HT-29 (cell line): ENCODE measurements at places on chromosomes 1 and 21. TPM values are rescaled to one million over a fixed set of nuclear protein-coding genes. Genes with fewer than 3 reads are reported as not detected.
A peak's percentile ranks its signal among the peaks of the same experiment; 100 is the strongest.

- DNase-seq: peak; percentile 47
These were observed 1.7 kb upstream of the TNFRSF9 start for GRCh38 chr1:7942214-7942921.

DNA sequence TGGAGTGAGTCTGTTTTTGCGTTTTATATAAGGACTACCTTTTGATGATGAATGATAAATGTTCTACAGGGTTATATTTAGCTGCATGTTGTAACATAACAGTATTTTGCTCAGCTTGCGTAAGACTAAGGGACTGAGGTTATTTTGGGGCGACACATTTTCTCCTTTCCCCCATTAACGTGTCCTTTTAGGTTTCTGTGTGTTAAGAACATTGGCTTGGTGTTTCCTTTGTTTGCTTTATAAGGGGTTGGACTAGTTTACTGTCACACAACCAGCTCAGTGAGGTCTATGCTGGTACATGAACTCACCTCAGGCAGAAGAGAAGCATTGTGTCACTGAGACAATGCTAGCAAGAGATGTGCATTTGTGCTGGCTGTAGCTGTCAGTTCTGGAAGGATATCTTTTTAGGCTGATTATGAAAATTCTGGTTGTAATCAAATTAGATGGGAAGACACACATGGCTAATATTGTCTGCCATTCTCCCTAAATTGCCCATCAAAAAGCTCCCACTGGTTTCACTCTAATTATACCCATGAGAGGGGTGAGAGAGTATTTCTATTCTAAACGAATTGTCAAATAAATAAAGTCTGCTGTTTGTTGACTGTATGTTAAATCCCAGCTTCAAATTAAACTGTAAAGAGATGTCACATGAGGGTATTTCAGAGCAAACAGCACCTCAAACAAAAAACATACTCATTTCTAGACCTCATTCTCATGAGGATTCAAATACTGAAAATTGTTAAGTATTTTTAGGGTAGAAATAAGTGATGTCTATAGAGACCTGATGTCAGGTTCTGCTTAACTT, 62.6 kb downstream of the CDC14A start:
- peak; percentile 40 for DNase-seq

GRCh38 chr21:46095083-46095719, 2.7 kb upstream of the COL6A2 start:
- DNase-seq: no peak

DNA sequence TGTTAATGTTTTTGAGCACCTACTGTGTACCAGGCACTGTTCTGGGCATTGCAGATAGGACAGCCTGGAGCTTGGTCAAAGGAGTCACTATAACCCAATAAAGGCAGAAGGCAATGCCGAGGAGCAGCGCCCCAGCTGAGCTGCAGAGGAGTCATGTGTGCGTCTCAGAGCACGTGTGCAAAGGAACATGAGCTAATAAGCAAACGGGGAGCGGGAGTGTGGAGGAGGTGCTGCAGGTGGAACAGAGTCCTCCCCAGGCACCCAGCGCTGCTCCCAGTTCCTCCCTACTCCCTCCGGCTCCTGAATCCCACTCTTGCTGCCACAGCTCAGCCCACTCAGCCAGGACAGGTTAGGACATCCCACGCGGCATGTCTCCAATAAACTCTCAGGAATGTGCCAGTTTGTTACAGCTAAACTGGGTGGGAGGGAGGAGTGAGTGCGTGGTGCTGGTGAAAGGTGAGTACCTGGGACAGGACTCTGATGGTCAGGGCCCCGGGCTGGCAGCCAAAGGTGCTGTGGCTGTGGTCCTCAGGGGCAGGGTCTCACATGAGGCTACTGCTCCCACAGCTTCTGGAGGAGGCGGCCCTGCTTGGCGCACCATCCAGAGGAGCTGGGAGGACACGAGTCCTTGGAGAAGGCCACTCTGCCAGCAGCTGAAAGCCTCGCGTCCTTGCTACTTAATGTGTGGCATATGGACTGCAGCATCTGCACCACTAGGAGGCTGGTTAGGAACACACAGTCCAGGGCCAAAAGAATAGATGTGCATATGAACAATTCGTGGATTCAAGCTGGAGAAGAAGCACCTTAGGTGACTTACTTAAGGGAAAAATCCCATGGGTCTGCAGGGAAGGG, 52.3 kb downstream of the GRIK3 start:
- DNase-seq: no peak

GRCh38 chr1:193451606-193452005, 265.2 kb upstream of the B3GALT2 start:
- DNase-seq: no peak

GRCh38 chr1:232367293-232367692, 262.6 kb downstream of the SIPA1L2 start:
- no peak for DNase-seq

GRCh38 chr1:41272601-41273000, 30.5 kb upstream of the SCMH1 start:
- no peak for DNase-seq

GRCh38 chr1:200708161-200708560, 30.5 kb upstream of the CAMSAP2 start:
- no peak for DNase-seq

DNA sequence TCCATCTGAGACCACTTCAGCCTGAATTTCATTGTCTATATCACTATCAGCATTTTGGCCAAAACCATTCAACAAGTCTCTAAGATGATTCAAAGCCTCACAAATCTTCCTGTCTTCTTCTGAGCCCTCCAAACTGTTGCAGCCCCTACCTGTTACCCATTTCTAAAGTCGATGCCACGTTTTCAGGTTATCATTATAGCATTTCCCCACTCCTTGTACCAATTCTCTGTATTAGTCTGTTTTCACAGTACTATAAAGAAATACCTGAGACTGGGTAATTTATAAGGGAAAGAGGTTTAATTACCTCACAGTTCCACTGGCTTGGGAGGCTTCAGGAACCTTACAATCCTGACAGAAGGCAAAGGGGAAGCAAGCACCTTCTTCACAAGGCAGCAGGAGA, 158.8 kb downstream of the PTPRC start:
- DNase-seq: no peak

GRCh38 chr1:232179896-232180778, 449.8 kb downstream of the SIPA1L2 start:
- no peak for DNase-seq

- DNase-seq: no peak
These were observed 114.3 kb upstream of the GPR52 start for GRCh38 chr1:174333437-174333836.

GRCh38 chr1:197197430-197197997, 51.0 kb upstream of the ASPM start:
- DNase-seq: no peak

- DNase-seq: no peak
These were observed 223.9 kb downstream of the ST6GALNAC3 start for GRCh38 chr1:76298399-76298798.

GRCh38 chr1:34380526-34381124, 203.9 kb downstream of the C1orf94 start:
- DNase-seq: no peak

DNA sequence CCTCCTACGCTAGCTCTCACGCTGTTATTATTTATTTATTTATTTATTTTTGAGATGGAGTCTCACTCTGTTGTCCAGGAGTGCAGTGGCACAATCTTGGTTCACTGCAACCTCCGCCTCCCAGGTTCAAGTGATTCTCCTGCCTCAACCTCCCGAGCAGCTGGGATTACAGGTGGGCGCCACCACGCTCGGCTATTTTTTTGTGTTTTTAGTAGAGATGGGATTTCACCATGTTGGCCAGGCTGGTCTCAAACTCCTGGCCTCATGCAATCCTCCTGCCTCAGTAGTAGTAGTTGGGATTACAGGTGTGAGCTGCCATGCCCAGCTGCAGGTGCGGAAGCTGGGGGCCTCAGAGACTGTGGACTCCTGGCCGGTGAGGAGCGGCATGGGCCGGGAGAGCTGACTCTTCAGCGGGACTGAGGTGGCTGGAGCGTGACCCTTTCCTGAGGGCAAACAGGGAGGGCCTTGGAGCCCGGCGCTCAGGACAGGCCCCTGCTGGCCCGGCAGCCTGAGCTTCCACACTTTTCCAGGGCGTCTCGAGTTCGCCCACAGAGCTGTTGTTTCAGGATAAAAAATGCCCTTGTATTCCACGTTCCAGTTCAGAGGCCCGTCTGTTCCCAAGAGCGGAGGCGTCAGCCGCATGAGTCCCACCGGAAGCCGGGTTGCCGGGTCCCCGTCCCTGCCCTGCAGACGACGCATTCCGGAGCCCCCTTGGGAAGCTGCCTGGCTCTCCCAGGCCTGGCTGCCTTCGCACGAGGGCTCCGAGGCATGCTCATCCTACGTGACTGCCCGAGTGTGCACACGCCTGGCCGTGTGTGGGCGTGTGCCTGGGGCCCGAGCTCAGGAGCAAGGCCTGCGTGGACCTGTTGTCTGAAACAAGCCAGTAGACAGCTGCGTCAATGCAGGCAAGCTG, 126.2 kb downstream of the SIK1 start:
- no peak for DNase-seq

GRCh38 chr21:37342046-37342632, 24.4 kb upstream of the DYRK1A start:
- DNase-seq: no peak

- no peak for DNase-seq
These were observed 77.1 kb downstream of the ITPKB start for GRCh38 chr1:226661965-226662364.

DNA sequence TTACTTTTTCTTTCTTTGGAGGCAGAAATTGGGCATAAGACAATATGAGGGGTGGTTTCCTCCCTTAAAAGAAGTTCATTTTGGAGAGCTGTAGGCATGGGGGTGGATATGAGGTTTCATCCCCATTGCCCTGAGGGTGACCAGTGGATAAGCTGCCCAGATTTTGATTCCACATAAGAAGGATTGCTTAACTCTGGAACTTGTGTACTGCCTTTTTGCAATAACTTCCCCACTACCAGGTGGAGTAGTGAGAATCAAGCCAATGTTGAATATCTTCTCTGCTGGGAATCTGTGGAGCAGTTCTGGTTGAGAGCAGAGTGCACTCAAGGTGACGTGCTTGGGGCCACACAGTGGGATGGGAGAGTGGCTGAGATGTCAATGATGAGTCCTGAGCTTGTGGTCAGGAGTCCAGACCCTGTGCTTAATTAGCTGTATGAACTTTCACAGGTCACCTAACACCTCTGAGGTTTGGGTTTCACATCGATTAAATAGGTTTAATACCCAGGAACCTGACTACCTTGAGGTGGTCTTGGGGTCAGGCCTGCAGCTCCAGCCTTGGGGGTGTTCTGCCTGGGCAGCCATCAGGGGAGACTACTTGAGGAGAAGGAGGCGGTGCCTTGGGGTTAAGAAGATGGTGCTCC, 152.9 kb downstream of the FCRL5 start:
- no peak for DNase-seq

DNA sequence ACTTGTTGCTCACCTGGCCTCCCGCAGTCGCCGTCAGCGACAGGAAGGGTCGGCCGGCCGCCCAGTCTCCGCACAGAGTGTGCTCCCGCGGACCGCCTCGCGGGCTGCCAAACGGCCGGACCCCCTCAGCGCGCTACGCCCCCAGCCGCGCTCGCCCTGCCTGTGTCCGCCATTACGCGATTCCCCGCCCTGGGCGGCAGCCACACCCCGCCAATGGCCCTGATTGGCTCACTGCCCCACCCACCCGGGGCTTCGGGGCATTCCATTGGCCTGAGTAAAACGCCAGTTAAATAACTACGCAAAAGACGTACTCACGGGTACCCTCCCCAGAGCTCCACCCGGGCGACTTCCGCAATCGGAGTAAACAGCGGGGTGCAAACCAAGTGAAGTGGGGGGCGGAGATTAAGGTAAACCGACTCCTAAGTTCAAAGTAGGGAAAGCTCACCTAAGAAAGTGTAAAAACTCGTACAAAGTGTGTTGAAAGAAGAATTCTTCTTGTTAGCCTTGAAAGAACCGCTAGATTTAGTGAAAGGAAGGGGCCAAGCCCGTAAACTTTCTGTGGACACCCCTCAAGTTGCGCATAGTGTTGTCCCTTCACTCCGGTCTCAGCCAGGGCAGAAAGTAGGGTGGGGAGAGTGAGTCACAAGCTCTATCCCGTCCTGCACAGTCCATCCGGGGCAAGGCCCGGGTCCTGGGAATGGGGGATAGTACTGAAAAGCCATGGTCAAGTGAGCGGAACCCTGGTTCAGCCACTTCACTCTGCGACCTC, at the start of gene WASF2:
TSS of gene WASF2 (minus strand) at position 195 of the 769 bp plus-strand sequence. CDS start 61,277 bp downstream, outside the sequence.
- DNase-seq: peak; percentile 98

DNA sequence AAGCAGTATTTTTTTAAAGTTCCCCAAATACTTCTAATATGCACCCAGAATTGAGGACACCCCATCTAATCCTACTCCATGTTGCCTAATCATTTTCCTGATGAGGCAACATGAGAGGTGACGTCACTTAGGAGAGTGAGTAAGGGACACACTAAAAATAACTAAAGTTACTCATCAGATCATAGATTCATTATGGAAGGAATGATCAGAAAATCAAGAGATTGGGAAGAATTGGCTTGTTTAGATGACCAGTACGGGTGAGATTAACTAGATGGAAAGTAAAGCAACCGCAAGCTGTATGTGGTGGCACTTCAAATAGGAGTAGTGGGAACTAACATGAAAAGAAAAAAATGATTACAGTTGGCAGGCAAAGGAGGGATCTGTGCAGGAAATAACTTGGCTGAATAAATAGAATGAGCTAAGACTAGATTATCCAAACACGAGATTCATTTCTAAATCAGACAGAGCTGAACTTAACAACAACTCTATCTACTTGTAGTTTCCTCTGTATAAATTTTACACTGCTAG, 61.4 kb upstream of the CXADR start:
- no peak for DNase-seq

GRCh38 chr21:42694751-42695696, 41.6 kb downstream of the PDE9A start:
- no peak for DNase-seq

DNA sequence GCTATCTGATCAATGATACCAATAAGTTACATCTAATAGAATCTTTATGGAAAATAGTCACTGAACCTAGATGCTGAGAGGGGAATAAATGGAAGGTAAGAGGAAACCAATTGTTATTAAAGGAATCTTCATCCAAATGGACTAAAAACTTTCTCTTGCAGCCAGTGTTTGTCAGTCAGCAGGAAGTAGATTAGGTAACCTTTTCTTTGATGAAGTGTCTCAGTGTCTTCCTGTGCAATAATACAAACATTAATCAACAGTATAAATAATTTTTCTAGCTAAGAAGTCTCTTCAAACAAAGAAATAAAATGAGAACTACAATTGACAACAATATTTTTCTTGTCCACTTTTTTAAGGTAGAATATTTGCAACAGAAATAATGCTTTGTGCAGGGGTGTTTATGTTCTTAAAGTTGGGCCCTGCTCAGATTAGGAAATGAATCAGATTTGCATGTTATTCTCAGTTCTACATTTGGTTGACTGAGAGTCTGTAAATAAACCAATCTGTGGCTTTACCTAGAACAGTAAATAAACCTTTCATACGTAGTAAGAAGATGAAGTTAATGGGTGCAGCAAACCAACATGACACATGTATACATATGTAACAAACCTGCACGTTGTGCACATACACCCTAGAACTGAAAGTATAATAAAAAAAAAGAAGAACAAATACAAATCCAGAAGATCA, 391.4 kb downstream of the MRPL39 start:
- DNase-seq: no peak

- no peak for DNase-seq
These were observed 53.2 kb downstream of the STX6 start for GRCh38 chr1:180969434-180969833.

The RIMKLA gene
- 1.3 and 1.6 TPM in 2 replicates for total RNA-seq

The C2CD4D gene
- 3.5 and 5.2 TPM in 2 replicates for total RNA-seq

The MFAP2 gene
- total RNA-seq: 0.08 and 0.33 TPM in 2 replicates

The S100A7 gene
- not detected in 2 replicates for total RNA-seq

The PLA2G4A gene
- 10.6 and 14.3 TPM in 2 replicates for total RNA-seq

The PRAMEF18 gene
- total RNA-seq: not detected in 2 replicates

The PPT1 gene
- 56.2 and 67.0 TPM in 2 replicates for total RNA-seq

The PLA2G2C gene
- total RNA-seq: not detected in 2 replicates

The EPHB2 gene
- total RNA-seq: 2.0 and 3.3 TPM in 2 replicates

The ACOT7 gene
- total RNA-seq: 31.7 and 33.9 TPM in 2 replicates
